ENCODE measurements at places on chromosomes 2 and 18.

GRCh38 chr2:217788669-217789002 is 214.2 kb downstream of the TNS1 start:
- no peak for DNase-seq

- no peak for DNase-seq
These were observed 56.9 kb upstream of the CCDC141 start for GRCh38 chr2:179106676-179107428.

DNA sequence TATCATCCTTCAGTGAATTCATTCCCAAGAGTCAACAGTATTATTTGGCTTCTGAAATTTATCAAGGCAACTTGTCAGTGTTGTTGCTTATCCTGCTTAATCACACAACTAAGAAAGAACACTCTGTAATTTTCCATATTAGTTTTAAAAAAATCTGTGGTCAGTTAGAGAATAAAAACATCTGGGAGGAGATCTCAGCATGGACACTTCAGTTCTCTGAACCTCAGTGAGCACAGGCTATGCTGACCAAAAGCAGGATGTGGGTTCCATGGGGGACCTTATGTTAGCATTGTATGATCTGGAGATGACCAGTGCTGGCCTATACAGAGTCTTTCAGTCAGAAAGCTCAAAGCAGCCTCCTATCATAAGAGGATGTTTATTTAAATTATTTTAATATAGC is 79.1 kb upstream of the KLHL14 start:
- DNase-seq: no peak

DNA sequence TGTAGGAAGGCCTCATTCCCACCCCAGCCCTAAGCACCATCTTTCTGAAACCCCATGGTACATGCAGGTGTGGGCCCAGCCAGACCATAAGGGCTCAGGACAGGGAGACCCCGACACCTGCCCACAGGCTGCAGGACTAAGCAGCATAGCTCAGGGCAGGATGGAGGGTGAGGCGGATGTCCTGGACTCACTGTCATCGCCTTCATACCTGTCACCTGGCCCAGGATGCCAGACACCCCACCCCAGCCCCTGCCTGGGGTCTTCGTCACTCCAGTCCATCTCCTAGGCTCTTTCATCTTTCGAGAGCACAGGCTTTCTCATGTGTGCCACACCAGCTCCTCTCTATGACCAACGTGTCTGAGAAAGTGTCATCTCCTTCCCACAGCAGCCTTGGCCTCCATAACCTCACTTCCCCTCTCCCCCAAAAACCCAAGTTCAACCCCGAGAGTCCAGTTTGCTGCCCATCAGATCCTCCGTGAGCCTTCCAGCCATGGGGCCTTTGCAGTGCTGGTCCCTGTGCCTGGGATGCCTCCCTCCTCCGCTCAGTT is 71.5 kb downstream of the EMX1 start:
- DNase-seq: no peak

DNA sequence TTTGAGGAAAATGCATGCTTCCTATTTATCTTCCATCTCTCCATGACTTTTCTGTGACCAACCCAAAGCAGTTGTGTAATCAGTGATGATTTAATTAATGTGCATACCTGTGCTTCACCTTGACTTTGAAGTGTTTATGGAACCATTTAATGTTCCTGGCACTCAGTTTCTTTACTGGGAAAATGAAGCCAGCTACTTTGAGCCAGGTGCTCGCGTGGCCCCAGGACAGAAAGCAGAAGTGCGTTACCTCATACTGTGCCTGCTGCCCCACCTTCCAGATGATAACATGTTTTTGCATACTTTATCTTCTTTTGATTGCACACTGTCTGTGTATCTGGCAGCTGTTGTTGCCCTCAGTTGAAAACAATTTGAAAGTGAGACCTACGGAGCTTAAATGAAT is 61.3 kb downstream of the PMAIP1 start:
- DNase-seq: no peak

- DNase-seq: no peak
These were observed 12.7 kb upstream of the KCNJ13 start for GRCh38 chr2:232789082-232789481.

DNA sequence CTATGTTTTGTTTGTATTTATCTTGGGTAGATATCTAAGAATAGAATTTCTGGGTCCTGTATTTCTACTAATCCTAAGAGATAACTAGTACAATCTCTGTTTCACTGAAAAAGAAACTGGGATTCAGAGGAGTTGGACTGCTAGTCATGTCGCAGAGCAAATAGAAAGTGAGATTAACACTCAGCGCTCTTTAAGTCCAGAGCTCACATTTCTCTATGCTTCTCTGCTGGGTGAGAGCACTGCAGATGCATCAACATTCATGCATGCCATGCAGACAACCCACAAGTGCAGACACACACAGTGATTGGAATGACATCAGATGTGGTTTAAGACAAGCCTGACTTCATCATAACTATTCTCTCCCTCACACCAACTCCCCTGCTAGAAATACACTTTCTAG is 563.8 kb downstream of the TDRD15 start:
- DNase-seq: no peak

- no peak for DNase-seq
These were observed 8.7 kb upstream of the CRYGA start for GRCh38 chr2:208172125-208172524.

GRCh38 chr18:21100146-21100545 is 11.5 kb downstream of the ROCK1 start:
- DNase-seq: no peak

DNA sequence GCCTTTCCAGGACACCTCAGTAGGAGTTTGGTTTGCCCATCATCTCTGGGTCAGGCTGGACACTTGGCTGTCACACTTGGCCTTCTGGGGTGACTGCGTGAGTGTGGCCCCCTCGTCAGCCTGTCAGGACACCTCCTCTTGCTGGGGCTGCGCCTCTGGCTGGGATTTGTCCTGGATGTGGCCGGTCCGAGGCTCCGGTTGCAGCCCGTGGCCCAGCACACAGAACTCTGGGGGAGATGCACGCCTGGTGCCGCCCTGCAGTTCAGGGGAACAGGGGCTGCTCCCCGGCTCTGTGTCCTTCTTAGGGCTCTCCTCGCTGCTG is 9.6 kb downstream of the PCARE start:
- DNase-seq: no peak

GRCh38 chr2:200341376-200341775 is 34.9 kb downstream of the SPATS2L start:
- DNase-seq: no peak

Measured in activated CD8-positive, alpha-beta memory T cell treated with anti-CD3 and anti-CD28 coated beads for 4 hours (primary cell).